Non-pigmented ciliary epithelial cell (primary cell): ENCODE measurements at places on chromosomes 3 and 15.

GRCh38 chr3:160478338-160478737, 28.8 kb upstream of the TRIM59 start:
- DNase-seq, result peak; percentile 50

- DNase-seq, result no peak
Measured at GRCh38 chr15:80445300-80446041, 41.3 kb downstream of the ARNT2 start.

- DNase-seq, result no peak
Measured at GRCh38 chr3:126807795-126808194, 103.8 kb downstream of the CHCHD6 start.

- DNase-seq, result no peak
Measured at GRCh38 chr3:121096953-121097352, 188.9 kb downstream of the STXBP5L start.

DNA sequence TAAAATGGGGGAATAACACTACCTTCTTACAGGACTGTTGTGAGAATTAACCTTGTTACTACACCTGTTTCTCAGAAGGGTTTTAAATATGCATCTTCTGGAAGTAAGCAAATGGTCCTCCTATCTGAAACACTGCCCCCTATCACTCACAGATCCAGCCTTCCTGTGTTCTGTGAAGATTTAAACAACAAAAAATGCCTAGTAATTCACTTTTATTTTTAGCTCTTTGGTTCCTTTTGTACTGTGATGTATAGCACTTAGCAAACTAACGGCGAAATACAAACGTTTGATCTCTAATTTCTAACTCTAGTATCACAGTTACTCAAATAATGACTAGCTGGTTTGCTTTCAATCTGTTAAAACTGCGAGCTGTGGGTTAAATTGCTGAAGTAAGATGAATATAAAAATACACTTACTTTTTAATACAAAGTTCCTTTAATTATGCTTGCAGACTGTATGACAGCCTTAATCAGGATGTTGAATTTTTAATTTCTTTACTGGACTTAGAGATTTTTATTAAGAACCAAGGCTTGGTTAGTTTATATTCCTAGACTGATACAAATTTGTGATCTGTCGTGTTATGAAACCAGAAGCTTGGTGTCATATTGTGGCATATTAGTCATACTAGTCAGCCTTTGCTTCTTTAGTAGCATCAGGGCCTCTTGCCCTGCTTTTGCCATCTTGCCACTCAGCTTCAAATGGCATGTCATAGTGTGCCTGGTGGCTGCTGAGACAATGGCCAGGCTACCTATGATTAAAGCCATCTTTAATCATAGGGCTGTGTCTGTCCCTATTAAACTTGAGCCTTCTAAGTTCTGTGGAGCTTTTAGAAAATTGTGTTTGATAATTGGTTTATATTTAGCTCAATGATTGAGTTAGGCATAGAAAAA, 9.2 kb downstream of the EIF3J start:
- DNase-seq, result no peak

DNA sequence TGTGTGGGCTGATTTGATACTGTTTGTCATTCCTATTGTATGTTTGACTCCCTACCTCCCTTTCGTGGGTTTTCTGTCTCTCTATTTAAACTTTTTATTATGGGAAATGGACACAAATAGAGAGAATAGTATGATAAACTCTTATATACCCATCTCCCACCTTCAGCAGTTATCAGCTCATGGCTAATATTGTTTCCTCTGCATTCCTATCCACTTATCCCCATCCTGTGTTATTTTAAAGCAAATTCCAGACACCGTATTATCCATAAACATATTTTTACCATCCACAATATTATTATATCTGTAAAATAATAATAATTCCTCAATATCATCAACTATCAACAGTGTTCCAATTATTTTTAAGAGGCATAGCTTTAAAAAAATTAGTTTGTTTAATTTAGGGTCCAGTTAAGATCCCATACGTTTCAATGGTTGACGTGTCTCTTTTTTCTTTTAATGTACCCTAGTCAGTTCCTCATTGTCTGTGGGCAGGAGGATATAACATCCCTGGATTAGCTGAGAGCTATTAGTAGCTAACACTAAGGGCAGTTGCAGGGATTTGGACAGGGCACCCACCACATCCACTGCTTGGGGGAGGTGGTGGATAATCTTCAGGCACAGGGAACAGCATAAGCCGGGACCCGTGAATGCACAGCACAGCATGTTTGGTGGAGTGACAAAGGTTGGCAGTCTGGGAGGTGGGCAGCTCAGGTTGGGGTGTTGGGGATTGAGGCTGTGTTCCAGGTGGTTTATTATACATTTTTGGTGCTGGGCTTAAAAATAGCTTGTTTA, 23.5 kb downstream of the PLCL2 start:
- DNase-seq, result no peak

GRCh38 chr3:123290962-123291361, 89.2 kb downstream of the SEC22A start:
- no peak for DNase-seq

GRCh38 chr15:35725353-35725752, 179.4 kb upstream of the DPH6 start:
- peak; percentile 68 for DNase-seq

DNA sequence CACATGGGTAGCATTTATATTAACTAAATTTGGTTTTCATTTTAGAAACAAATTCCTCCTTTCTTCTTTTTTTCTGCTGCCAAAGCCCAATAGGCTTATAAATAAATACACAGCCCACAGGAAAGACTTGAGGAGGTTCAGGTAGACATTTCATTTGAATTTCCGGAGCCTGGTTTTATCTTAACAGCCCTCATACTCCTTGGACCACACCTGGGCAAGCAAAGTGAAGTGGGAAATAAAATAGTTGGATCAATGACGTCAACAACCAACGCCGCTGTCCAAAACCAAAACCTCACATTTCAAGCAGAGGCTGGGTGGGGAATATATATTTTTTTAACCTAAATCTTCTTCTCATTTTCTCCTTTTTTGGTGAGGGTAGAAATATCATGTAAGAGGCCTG, 53.2 kb downstream of the RFTN1 start:
- no peak for DNase-seq

- no peak for DNase-seq
Measured at GRCh38 chr3:47536967-47537366, 23.5 kb upstream of the ELP6 start.

- no peak for DNase-seq
Measured at GRCh38 chr3:12194669-12195161, 36.0 kb upstream of the TIMP4 start.
